ENCODE measurements at places on chromosomes 11 and 22.

DNA sequence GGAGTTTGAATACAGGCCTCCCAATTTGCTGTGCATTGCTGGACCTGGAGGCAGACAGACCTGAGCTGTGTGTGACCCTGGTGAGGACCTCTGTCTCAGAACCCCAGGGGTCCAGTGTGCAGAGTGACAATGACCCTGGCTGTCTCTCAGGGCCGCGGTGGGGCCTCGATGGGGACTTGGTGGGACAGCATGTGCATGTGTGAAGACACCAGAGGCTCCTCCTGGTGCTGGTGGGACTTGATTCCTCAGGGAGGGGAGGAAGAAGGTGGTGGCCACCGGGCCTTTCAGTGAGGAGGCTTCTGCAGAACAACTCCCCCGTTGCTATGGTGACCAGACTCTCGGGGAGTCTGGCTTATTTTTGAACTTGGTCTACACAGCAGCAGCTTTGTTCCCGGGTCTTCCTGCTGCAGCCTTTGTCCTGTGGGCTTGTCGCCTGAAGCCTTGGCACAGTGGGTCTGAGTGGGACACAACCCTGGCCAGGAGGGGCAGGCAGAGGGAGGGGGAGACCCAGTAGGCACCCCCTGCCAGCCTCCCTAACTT lies 35.3 kb downstream of the MCM5 start:
- no peaks in the 10 kb centered on the region for H3K4me1 ChIP-seq
- no peaks in the 10 kb centered on the region for H3K27me3 ChIP-seq
- no peaks in the 10 kb centered on the region for H3K36me3 ChIP-seq
- no peak for DNase-seq
- no peak overlapping the region for H3K4me3 ChIP-seq

DNA sequence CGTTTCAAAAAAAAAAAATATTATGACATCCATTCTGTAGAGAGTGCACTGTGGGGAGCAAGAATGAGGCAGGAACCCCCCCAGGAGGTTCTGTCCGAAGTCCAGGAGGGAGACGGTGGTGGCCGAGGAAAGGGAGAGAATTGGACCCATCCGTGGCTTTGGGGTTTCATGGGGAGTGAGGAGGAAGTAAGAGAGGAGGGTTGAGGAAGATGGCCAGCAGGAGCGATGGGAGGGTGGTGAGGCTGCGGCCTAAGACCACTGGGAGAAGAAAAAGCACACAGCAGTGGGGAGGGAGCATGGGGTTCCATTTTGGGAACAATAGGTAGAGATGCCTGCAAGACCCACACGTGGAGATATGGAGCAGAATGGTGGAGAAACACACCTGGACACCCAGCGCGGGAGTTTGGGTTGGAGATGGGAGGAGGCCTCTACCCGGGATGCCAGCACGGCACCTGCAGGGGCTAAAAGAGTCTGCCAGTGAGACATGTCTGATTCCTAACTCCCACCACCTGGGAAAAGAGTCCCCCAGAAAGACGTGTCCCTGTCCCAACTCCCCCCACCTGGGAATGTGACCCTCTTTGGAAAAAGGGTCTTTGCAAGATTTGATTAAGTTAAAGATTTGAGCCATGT lies 72.5 kb upstream of the SHANK2 start:
- no peaks in the 10 kb centered on the region for H3K4me1 ChIP-seq
- no peak overlapping the region for H3K4me3 ChIP-seq
- H3K27me3 ChIP-seq = no peaks in the 10 kb centered on the region

- no peak overlapping the region for H3K27ac ChIP-seq
- no peak for DNase-seq
- H3K27me3 ChIP-seq = no peaks in the 10 kb centered on the region
- no peaks in the 10 kb centered on the region for H3K36me3 ChIP-seq
- H3K4me3 ChIP-seq = no peak overlapping the region
Observed at GRCh38 chr11:17855531-17856290, 121.1 kb downstream of the KCNC1 start.

DNA sequence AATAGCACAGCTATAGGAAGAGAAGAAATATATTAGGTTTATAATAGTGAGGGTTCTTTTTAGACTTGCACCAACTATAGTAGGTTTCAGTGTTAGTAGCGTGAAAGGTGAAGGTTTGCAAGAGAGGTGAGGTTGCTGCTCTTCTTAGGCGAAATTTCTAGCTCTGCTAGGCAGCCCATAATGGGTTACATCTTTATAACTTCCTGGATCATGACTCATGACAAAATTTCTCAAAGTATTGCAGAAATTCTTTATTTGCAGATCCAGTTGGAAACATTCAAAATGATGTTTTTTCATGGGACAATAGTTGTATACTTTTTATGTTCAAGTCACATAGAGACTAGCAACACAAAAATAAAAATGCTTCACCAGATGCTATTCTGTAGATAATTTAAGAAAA lies 260.0 kb downstream of the SOX6 start:
- no peaks in the 10 kb centered on the region for H3K27me3 ChIP-seq
- no peaks in the 10 kb centered on the region for H3K4me1 ChIP-seq
- H3K36me3 ChIP-seq = no peaks in the 10 kb centered on the region

GRCh38 chr11:60780774-60781173 lies 4.4 kb upstream of the MS4A10 start:
- H3K27ac ChIP-seq = no peak overlapping the region
- no peak overlapping the region for H3K4me3 ChIP-seq
- H3K4me1 ChIP-seq = no peaks in the 10 kb centered on the region
- no peaks in the 10 kb centered on the region for H3K27me3 ChIP-seq
- DNase-seq = no peak
- no peaks in the 10 kb centered on the region for H3K36me3 ChIP-seq

DNA sequence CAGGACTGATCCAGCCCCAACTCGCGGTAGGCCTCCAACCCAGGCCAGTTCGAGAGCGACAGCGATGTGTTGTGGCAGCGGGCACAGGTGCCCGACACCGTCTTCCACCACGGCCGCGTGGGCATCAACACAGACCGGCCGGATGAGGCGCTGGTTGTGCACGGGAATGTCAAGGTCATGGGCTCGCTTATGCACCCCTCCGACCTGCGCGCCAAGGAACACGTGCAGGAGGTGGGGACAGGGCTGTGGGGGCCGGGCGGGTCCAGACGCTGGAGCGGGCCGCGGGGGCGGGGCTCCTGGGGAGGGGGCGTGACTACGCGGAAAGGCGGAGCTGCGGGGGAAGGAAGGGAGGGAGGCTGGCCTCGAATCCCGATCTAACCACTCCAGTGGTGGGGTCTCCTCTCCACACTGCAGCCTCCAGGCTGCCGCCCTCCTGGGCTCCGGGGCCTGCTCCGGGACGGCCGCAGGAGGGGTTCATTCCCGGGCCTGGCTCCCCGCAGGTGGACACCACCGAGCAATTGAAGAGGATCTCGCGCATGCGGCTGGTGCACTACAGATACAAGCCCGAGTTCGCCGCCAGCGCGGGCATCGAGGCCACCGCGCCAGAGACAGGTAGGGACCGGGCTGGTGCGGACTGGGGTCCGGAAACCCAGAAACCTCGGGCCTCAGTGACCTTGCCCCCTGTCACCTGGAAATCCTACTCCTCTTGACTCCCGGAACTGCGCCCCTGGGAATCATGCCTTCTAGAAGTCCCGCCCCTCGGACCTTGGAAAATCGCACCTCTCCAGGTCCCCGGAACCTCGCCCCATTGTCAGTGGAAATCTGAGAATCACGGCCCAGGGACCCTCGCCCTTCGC lies 14.9 kb downstream of the TMEM258 start:
- H3K4me3 ChIP-seq = no peak overlapping the region
- H3K36me3 ChIP-seq = no peaks in the 10 kb centered on the region
- H3K4me1 ChIP-seq = no peaks in the 10 kb centered on the region
- DNase-seq = peak; percentile 65

DNA sequence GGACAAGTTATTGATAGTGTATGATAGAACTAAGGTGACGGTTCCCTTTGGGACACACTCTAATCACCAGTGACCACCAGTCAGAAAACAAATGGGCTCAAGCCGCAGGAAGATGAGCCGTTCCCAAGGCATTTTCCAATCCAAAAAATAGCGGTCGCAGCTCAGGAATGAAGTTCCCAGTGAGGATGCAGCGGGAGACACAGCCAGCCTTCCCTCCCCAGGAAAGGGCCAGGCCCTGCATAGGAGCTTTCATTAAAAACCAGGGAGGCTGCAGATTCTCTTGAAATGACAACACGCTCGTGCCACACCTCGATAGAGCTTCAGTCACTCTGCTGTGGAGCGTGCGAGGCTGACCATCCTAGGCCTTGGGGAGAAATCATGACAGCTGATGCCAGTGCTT lies 65.8 kb upstream of the WNT7B start:
- DNase-seq = no peak
- H3K27ac ChIP-seq = peak overlapping the region; percentile 100
- H3K27me3 ChIP-seq = no peaks in the 10 kb centered on the region
- no peaks in the 10 kb centered on the region for H3K36me3 ChIP-seq

DNA sequence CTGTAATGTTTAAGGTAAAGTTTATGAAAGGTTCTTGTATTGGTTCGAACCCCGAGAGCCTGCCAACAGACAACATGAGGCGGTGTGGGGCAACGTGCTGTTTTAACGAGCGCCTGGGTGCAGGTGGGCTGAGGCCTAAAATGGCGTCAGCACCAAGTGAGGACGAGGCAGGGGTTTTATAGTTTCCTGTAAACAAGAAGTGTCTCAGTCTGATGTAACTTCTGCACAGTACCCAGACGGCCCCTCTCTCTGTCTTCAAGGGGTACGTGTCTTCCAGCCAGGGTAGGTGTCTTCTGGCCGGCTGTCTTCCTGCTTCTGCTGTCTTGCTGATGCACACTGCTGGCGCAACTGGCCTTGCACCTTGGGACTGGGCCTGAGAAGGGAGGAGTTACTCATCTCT lies 2.7 kb downstream of the PPFIBP2 start:
- H3K4me1 ChIP-seq = peaks cover 11% of the 10 kb centered on the region
- H3K4me3 ChIP-seq = no peak overlapping the region
- no peaks in the 10 kb centered on the region for H3K27me3 ChIP-seq

DNA sequence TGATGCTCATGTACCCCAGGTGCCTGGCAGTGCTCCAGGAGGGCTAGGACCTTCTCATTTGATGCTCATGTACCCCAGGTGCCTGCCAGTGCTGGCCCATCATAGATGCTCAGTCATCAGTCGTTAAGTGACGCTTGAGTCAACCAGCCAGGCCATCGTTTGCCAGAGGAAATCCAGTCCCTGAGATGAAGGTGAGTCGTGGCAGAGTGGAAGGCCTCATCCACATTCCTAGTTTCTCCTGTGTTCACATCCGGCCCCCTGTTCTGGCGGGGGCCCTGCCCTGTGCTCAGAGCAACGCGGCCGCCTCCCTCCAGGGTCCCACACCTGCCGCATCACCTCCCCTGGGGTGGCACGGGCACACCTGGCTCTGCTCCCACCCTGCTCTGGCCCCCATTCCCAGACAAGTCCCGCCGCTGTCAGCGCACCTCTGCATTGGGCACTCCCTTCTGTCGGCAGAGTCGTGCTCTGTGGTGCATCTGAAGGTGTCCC lies 279.9 kb downstream of the BRD1 start:
- DNase-seq = no peak
- H3K4me3 ChIP-seq = no peak overlapping the region
- no peaks in the 10 kb centered on the region for H3K4me1 ChIP-seq
- H3K27me3 ChIP-seq = no peaks in the 10 kb centered on the region
- H3K36me3 ChIP-seq = no peaks in the 10 kb centered on the region
- H3K27ac ChIP-seq = no peak overlapping the region

DNA sequence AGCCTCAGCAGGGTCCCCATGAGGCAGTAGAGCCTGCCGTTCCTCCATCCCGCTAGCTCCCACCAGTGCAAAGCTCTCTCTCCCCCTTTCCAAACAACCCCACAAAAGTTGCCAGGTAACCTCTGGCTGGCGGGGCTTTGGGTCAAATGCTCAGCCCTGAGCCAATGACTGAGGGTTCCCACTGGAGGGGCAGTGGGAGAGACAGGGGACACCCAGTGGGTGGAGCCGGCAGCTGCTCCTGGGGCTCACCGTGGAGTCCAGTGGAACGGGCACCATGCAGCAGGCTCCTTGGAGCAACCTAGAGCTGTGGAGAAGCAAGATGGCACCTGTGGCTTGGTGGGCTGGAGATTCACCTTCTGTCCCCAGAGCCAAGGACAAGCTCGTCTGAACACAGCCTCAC lies 25.0 kb upstream of the PPARA start:
- no peak for DNase-seq
- H3K4me3 ChIP-seq = no peak overlapping the region
- H3K36me3 ChIP-seq = no peaks in the 10 kb centered on the region
- no peaks in the 10 kb centered on the region for H3K4me1 ChIP-seq

- H3K4me1 ChIP-seq = no peaks in the 10 kb centered on the region
- peak; percentile 10 for DNase-seq
- H3K27me3 ChIP-seq = peaks cover 4% of the 10 kb centered on the region
- H3K36me3 ChIP-seq = no peaks in the 10 kb centered on the region
- no peak overlapping the region for H3K27ac ChIP-seq
Observed at GRCh38 chr11:134505125-134505524, 93.1 kb upstream of the B3GAT1 start.

DNA sequence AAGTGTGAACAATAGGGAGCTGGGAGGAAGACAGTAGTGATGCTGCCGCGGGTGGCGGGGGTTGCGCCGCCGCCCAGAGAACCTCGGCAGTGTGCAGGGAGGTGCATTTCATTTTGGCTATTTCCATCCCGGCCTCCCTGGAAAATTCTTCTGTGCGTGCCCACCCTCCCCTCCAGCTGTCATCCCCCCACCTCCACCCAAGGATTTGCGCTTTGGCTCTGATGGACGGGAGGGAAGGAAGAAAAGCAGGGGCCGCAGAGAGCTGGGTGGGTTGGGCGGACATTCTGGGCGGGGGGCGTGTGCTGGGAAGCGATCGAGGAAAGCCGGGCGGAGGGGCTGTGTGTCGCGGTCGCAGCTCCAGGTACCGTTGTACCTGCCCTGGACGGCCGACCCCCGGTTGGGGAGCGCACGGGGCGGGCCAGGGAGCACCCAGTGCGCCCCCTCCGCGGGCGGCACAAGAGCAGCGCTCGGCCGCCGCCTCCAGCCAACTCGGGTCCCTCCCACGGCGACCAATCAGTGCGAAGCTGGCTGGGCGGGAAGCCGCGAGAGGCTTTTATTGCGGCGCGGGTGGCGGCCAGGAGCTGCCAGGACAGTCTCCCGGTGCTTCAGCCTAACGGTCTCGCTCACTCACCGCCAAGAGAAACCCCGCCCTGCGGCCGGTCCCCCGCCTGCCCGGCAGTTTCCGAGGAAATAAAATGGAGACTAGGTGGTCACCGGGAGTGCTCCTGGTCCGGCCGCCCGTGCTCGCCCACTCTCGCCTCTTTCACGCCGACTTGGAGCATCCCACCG lies 1.6 kb downstream of the NCAM1 start:
- peaks cover 5% of the 10 kb centered on the region for H3K27me3 ChIP-seq
- no peak overlapping the region for H3K27ac ChIP-seq
- no peak for DNase-seq

DNA sequence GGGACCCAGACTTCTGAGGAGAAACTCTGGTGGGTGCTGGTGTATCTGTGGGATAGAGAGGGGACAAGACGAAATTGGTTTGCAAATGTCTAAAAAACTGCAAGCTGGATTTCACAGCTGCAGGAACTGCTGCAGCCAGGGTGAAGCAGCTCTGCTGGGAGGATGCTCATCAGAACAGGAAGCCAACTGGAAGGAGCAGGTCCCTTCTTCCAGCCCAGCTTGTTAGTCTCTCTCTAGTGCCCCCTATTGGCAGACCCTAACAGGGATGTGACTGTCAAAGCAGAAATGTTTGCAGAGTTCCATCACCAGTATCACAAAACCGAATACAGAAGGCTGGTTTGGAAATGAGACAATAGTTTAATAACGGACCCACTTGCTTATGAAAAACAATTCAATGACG lies 74.8 kb upstream of the SLC22A12 start:
- H3K27me3 ChIP-seq = no peaks in the 10 kb centered on the region
- H3K36me3 ChIP-seq = no peaks in the 10 kb centered on the region
- no peak overlapping the region for H3K4me3 ChIP-seq
- H3K4me1 ChIP-seq = no peaks in the 10 kb centered on the region
- DNase-seq = no peak

Measured in breast epithelium (tissue), 4 donors.